ENCODE measurements at places on chromosomes 1 and 21.

GRCh38 chr1:234970731-234971476 is 157.7 kb downstream of the TOMM20 start:
- H3K36me3 ChIP-seq = no peaks in the 10 kb centered on the region
- H3K27me3 ChIP-seq = no peaks in the 10 kb centered on the region
- no peak overlapping the region for H3K4me3 ChIP-seq
- peaks cover 65% of the 10 kb centered on the region for H3K4me1 ChIP-seq

DNA sequence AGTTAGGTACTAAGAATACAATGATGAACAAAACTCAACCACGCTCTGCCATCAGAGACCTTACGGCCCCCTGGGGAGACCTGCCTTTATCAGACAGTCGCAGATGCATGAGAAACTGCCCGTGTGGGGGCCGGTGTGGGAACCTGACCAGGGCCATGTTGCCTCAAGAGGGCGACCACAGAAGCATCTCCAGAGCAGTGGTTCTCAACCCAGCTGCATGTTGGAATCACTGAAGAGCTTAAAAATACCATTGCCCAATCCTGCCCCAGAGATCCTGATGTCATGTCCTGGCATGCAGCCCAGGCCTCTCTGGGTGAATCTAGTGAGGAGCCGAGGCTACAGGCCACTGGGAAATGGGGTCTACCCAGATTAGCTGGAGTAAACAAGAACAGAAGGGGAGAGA is 108.7 kb downstream of the PRDM2 start:
- H3K4me1 ChIP-seq = peaks cover 23% of the 10 kb centered on the region
- no peaks in the 10 kb centered on the region for H3K36me3 ChIP-seq
- H3K27ac ChIP-seq = no peak overlapping the region

DNA sequence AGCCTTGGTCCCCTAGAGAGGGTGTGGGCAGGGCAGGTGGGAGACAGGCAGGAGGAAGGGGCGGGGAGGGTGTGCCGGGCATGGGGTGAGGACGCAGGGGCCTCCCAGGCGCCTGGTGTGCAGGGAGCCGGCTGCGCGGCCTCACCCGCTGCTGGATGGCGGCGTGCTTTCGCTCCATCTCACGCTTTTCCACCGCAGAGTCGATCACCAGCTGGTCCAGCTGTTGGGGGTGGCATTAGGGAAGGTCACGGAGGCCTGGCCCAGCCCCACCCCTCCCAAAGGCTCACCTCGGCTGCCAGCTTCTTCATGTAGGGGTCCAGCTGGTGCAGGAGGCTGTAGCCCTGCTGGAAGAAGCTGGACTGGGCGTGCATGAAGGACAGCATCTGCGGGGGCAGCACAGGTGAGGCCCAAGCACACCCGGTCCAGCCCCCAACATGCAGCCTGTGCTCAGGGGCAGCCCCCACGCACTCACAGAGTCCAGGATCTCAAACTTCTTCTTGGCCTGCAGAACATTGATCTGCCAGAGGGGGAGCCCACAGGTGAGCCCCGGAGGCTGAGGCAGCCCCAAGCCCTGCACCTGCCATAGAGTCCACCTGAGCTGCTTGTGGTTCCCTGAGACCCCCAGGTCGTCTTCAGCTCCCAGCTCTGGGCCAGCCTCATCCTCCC is 7.9 kb downstream of the ACAP3 start:
- H3K27me3 ChIP-seq = no peaks in the 10 kb centered on the region
- no peaks in the 10 kb centered on the region for H3K36me3 ChIP-seq
- H3K4me3 ChIP-seq = no peak overlapping the region
- no peak for DNase-seq

- peaks cover 15% of the 10 kb centered on the region for H3K27me3 ChIP-seq
- no peak overlapping the region for H3K4me3 ChIP-seq
- H3K4me1 ChIP-seq = no peaks in the 10 kb centered on the region
- DNase-seq = no peak
- H3K36me3 ChIP-seq = peaks cover 5% of the 10 kb centered on the region
- no peak overlapping the region for H3K27ac ChIP-seq
These were observed 16.3 kb upstream of the COL6A1 start for GRCh38 chr21:45965084-45965809.

DNA sequence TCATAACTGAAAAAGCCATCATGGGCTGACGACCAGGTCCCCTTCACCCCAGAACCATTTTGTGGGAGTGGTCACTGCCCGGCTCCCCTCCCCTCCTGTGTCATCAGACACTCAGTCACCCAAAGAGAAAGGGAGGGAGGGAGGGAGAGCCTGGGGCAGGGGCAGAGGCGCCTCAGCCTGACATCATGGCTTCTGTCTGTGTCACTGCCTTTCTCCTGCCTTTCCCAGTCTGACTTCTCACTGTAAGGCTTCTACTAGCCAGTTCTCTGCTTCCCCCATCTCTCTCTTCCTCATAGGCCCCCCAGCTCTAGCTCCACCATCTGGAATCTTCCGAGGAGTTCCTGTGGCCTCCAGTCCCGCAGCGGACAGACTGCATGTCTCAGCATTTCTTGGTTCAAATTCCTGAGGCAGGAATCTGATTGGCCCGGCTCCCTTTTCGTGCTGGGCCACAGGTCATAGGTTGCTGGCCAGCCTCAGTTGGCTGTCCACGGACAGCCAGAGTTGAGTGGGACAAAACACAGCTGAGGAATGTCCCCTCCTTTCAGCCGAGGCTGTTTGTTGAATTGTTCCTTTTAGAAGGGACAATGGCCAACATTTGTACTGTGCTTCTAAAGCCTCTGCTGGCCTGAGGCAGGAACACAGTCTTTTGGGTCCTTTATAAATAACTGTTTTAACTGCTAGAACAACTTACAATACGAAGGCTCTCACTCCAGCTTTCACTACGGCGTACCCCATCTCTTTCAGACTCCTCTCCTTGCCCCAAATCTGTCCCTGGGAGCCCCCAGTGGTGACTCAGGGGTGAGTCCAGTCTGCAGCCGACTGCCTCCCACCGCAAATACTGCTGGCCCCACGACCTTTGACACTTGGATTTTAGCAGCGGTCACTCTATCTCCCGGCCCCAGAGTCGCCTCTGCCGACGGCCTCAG is 18.7 kb upstream of the KANK4 start:
- no peak overlapping the region for H3K27ac ChIP-seq
- H3K4me1 ChIP-seq = peaks cover 3% of the 10 kb centered on the region
- no peaks in the 10 kb centered on the region for H3K36me3 ChIP-seq
- H3K27me3 ChIP-seq = peaks cover 3% of the 10 kb centered on the region

GRCh38 chr1:9874412-9874811 is 35.7 kb downstream of the CTNNBIP1 start:
- H3K4me3 ChIP-seq = no peak overlapping the region
- H3K27ac ChIP-seq = no peak overlapping the region
- H3K36me3 ChIP-seq = no peaks in the 10 kb centered on the region
- no peak for DNase-seq
- H3K27me3 ChIP-seq = no peaks in the 10 kb centered on the region
- peaks cover 4% of the 10 kb centered on the region for H3K4me1 ChIP-seq

DNA sequence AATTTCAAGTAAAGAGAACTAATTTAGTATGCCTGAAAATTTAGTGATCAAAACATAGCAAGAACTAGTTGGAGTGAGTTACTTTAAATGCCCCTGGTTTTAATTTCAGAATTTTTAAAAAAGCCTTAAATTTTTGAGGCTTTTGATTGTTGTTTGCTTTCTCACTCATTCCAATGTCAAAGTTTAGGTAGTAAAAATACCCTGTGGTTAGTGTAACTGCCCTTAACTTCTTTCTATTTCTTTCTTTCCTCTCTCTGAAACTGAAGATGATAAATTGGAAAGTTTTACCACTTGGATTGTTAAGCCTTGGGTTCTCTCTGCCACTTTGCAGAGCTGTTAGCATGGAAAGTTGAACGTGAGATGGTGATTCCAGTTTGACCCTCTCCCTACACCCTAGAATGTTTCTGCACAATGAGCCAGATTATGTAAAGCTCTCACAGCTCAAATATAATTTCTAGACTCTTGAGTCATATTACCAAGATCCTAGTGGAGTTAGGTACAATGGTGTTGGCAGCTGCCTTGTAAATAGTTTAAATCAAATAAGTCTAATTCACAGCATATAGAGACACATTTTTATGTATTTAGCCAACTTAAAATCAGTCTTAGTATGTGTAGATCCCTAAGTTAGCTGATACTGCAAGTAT is 192.4 kb upstream of the SGIP1 start:
- DNase-seq = no peak
- no peaks in the 10 kb centered on the region for H3K27me3 ChIP-seq
- H3K4me1 ChIP-seq = peaks cover 91% of the 10 kb centered on the region

DNA sequence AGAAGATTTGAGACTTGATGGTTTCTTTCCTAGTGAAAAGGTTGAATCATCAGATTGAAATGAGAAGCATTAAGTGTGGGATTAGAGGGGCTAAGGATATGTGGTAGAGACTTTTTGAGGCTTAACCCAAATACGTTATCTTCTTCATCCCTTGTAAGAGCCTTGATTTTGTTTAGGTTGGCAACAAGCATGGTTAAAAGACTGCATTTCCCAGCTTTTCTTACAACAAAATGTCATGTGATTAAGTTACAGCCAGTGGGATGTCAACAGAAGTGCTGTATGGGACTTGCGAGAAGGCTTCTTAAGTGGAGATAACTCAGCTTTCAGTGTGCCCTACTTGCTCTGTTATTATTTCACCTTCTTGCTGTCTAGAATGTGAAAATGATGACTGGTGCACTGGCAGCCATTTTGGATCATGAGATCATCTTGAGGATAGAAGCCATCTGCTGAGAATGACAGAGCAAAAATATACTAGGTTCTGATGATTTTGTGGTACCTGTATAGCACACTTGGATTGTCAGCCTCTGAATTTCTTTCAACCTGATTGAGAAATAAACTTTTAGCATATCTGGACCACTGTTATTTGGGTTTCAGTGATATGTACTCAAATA is 41.3 kb upstream of the GNG12 start:
- H3K27ac ChIP-seq = no peak overlapping the region
- no peak for DNase-seq
- peaks cover 21% of the 10 kb centered on the region for H3K27me3 ChIP-seq
- H3K36me3 ChIP-seq = no peaks in the 10 kb centered on the region

- H3K27ac ChIP-seq = no peak overlapping the region
- DNase-seq = peak; percentile 2
- H3K4me1 ChIP-seq = no peaks in the 10 kb centered on the region
- H3K36me3 ChIP-seq = no peaks in the 10 kb centered on the region
- no peak overlapping the region for H3K4me3 ChIP-seq
These were observed 67.2 kb downstream of the TTLL7 start for GRCh38 chr1:83931658-83932253.

GRCh38 chr1:19325368-19325957 is 13.3 kb downstream of the SLC66A1 start:
- H3K36me3 ChIP-seq = peaks cover 5% of the 10 kb centered on the region
- H3K4me3 ChIP-seq = no peak overlapping the region
- no peak overlapping the region for H3K27ac ChIP-seq
- no peaks in the 10 kb centered on the region for H3K4me1 ChIP-seq

GRCh38 chr1:161020509-161021164 is at the start of gene F11R:
Gene F11R (minus strand): TSS chr1:161021152. CDS start chr1:161021073, 79 bp downstream.
- no peaks in the 10 kb centered on the region for H3K27me3 ChIP-seq
- H3K4me1 ChIP-seq = peaks cover 42% of the 10 kb centered on the region
- H3K27ac ChIP-seq = peak within 1 kb of the TSS; percentile 82
- peaks cover 6% of the 10 kb centered on the region for H3K36me3 ChIP-seq

DNA sequence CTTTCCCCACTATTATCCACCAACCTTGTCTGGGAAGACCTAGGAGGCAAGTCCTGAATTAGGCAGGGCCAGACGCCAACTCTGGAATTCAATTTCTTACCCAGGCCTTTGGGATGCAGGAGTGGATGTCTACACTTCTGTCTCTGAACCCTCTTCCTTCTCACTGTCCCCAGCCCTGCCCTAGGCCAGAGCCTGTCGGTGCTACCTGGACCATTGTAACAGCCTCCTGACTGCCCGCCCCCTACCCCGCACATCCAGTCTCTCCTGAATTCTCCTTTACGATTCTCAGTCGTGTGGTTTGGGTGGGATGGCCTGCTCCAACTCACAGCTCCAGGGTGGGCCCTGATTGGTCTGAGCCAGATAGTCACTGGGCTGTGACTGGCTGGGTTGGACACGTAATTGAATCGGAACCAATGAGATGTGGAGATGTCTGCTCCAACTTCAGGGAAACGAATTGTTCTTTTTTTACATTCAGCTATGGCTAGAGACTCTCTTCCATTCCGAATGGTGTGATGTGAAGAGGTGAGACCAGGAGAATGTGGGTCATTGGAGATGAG is 304.6 kb downstream of the PTPRU start:
- no peaks in the 10 kb centered on the region for H3K4me1 ChIP-seq
- no peak for DNase-seq
- H3K36me3 ChIP-seq = no peaks in the 10 kb centered on the region
- H3K27me3 ChIP-seq = peaks cover 2% of the 10 kb centered on the region

DNA sequence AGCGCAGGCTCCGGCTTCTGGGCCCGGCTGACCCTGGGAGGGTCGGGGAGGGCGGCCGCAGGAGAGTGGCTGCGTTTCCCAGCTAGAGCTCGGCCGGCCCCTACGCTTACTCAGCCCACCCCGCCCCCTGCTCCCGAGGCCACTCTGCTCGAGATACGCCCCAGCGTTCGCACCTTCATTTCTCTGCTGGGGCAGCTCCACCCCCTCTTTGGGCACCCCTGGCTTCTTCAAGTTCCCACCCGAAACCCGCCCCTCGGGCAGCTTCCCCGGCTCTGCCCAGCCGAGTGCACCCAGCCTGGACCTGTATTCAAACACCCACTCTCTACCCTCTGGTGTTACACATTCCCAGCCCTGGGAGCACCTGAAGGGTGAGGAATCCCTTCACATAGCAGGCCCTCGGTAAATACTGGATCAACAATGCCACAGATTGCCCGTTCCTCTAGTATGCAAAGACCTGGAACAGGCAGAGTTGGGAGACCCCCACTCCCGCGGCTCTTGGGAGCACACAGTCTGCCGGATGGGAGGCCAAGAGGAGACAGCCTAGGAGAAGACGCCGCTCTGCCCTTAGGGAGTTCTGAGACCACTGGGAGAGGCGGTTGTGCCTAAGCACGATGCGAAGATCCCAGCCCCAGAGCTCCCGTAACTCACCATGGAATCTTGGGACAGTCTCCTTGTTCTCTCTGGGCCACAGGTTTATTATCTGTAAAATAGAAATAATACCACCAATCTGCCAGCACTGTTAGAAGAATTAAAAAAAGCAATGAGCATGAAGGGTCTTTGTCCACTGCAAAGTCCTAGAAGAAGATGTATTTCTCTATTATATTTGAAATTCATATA is 566 bp upstream of the PAQR7 start:
- H3K27ac ChIP-seq = peak overlapping the region; percentile 59
- H3K36me3 ChIP-seq = no peaks in the 10 kb centered on the region
- peak overlapping the region; percentile 67 for H3K4me3 ChIP-seq
- peak; percentile 56 for DNase-seq
- peaks cover 13% of the 10 kb centered on the region for H3K4me1 ChIP-seq
- peaks cover 10% of the 10 kb centered on the region for H3K27me3 ChIP-seq

DNA sequence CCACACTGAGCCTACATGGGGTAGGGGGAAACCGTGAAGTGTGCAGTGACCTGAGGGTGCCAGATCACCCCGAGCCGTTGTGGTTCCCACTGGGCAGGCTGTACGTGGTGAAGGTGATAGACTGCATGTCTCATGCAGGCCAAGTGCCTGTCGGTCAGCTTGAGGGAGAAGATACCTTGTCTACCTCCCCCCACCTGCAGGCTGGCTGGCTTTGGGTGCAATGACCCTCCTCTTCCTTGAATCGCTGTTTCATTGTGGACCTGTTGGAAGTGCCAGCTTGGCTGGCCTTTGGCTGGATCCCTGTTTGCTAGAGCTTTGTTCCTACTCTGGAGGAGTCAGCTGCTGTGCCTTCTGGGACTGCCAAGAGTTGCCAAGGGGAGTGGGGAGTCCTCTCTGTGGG is 92.5 kb downstream of the GALNT2 start:
- H3K27ac ChIP-seq = no peak overlapping the region
- DNase-seq = no peak
- no peaks in the 10 kb centered on the region for H3K27me3 ChIP-seq
- no peak overlapping the region for H3K4me3 ChIP-seq
- H3K36me3 ChIP-seq = peaks cover 9% of the 10 kb centered on the region
